ENCODE measurements at places on chromosomes 7 and 10.

DNA sequence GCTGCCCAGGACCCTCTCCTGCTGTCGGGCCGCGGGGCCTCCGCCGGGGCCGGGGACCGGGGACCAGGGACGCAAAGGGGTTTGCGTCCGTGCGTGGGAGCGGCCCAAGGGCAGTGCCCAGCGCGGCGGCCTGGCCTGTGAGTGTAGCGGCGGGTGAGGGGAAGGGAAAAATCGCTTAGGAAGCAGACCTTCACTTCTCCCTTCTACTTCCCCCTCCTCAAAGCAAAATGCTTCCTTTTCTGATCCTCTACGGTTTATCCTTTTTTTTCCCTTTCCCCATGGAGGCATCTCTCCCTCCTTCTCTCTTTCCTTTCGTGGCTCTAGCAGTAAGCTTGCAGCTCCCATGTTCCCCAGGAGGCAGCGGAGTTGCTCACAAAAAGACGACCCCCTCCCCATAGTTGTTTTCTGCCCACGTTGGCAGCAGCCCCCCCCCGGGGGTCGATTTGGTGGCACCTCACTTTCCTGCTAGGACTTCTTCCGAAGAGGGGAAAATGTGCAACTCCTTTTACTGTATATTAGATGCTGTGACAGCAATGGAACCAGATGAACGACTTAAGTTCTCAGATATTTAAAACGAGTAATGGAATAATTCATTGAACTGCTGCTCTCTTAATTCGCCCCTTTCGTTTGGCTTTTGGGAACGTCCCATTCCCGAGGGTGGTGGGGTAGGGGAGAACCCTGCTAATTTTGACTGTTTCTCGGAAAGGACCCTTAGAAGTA, 724 bp downstream of the CAPZA2 start:
- peak; percentile 14 for DNase-seq

- DNase-seq: peak; percentile 81
Observed at GRCh38 chr7:151351967-151352366, 10.4 kb downstream of the NUB1 start.

GRCh38 chr10:124510759-124511158, 49.1 kb downstream of the LHPP start:
- no peak for DNase-seq

DNA sequence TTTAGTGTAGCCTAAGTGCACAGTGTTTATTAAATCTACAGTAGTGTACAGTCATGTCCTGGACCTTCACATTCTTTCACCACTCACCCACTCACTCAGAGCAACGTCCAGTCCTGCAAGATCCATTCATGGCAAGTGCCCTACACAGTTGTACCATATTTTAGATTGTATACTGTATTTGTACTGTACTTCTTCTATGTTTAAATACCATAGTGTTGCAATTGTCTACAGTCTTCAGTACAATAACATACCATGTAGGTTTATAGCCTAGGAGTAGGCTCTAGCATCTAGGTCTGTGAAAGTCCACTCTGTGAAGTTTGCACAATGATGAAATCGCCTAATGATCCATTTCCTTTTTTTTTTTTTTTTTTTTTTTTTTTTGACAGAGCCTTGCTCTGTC, 12.0 kb downstream of the EEPD1 start:
- no peak for DNase-seq

DNA sequence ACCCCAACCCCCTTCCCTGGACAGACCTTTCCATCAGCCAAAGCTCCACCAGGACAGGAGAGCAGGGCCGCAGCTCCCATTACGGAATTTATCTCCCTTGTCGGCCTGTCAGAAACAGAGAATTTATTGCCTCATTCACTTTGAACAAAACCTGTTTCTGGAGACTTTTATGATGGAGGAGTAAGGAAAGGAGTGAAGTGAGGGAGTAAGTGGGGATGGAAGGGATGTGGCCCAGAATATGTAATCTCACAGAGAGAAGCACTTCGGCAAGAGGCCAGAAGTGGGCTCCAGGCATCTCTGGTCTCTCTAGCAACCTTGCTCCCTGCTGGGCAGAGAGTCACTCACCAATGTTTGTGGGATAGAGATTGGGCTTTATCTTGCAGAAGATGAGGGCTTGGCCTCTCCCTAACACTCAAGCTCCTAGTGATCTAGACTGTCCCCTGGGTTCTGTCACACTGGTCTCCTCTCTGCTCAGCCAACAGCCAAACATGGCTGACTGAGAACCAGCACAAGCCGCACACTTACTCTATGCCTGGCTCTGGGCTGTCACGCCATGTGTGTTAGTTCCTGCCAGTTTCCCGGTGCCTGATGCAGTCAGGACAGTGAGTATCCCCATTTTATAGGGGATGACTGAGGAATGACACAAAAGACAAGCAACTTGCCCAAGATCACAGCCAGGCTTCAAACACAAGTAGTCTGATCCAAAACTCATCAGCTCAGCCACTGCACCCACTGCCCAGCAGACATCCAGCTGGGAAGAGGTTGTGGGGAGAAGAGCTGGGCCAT, 149.4 kb upstream of the ZMIZ1 start:
- no peak for DNase-seq

- no peak for DNase-seq
Observed at GRCh38 chr7:70360557-70360956, 762.3 kb downstream of the AUTS2 start.

DNA sequence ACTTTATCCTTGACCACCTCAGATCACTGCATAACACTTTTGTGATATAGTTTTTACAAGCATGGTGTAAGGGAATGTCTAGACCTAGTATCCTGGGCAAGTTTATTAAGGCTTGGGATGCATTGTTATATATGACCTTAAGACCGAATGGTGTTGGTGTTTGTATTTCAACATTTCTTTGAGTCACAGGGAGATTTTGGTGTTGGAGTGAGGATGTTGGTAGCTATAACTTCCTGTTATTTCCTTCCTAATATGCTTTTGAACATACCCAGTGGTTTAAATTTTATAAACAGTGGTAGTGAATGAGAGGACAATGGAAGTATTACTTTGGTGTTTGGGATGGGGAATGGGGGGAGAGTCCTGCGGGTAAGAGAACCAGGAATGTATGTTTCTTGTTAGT, 2.6 kb downstream of the EXOC4 start:
- DNase-seq: no peak

- no peak for DNase-seq
Observed at GRCh38 chr10:88616250-88616977, 29.9 kb downstream of the LIPJ start.

- DNase-seq: no peak
Observed at GRCh38 chr7:117495308-117495707, 15.5 kb downstream of the CFTR start.

DNA sequence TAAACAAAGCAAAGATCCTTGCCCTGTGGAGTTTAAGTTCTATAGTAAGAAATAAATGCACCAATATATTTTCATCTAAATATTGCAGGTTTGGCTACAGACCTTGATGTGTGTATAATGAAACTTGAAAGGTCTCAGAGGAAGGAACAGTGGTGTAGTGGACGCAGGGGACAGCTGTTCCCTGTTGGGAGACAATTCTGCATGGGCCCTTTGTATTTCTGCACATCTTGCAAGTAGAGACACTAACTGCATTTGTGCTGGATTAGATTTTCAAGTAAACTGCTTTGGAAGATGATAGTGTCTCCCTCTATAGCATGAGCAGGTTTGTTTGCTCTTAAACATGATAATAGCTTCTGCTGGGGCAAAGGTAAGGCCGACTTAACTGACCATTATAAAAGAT, 57.5 kb upstream of the FAM133B start:
- DNase-seq: no peak

DNA sequence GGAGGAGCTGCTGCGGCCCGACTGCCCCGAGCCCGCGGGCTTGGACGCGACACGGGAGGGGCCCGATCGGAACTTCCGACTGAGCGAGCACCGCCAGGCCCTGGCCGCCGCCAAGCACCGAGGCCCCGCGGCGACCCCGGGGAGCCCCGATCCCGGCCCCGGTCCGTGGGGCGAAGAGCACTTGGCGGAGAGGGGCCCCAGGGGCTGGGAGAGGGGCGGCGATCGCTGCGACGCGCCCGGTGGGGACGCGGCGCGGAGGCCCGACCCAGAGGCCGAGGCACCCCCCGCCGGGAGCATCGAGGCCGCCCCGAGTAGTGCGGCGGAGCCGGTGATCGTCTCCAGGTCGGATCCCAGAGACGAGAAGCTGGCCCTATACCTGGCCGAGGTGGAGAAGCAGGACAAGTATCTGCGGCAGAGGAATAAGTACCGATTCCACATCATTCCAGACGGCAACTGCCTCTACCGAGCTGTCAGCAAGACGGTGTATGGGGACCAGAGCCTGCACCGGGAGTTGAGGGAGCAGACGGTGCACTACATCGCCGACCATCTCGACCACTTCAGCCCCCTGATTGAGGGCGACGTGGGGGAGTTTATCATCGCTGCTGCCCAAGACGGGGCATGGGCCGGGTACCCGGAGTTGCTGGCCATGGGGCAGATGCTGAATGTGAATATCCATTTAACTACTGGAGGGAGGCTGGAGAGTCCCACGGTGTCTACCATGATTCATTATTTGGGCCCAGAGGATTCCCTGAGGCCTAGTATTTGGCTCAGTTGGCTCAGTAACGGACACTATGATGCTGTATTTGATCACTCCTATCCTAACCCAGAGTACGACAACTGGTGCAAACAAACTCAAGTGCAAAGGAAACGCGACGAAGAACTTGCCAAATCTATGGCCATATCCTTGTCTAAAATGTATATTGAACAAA, 1.4 kb downstream of the OTUD1 start:
- DNase-seq: peak; percentile 19

DNA sequence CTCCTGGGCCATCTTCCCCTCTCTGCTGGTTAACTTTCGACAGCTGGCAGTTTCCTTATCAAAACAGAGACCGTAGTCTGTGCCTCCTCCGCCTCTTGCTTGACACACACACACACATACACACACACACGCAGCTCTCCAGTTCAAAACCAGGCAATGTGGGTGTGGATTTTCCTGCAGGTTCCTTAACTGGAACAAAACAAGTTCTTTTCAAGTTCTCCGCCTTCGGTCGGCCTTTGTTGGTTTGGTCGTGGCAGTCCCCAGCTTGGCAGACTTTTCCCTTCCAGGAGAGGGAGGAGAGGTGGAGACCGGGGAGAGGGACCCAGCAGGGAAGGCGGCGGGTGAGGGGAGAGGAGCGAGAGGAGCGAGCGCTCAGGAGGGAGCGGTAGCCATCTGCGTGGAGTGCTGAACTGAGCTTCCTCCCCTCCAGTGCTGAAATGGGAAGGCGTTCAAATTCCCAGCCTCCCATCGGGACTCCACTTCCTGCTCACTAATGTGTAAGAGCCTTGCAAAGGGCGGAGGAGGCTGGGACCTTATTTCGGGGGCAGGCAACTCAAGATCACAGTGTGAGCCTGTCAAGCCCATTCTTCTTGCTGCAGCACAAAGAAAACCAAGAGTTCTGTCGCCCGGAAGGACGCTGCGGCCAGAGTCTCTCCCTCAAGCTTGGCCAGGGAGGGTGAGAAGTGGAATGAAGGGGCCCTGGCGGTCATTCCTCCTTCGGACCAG, 120.6 kb downstream of the PRPF18 start:
- peak; percentile 6 for DNase-seq

DNA sequence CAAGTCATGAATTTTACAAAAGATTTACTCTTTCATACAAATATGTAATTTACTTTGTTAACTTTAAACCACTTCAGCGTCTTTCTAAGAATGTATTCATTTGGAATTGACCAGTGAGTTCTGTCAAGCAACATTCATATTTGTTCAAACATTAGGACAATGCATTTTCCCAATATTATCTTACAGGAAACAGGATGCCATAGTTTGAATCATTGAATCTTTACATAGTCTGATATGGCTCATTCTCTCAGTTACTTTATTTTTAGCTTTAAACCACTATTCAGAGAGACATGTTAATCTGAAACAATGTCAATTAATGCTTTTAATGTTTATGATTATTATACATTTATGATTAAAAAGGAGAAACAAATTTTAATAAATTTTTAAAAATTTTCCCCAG, 21.1 kb upstream of the MEOX2 start:
- no peak for DNase-seq

- DNase-seq: peak; percentile 11
Observed at GRCh38 chr7:88357294-88357693, 50.6 kb upstream of the STEAP4 start.

DNA sequence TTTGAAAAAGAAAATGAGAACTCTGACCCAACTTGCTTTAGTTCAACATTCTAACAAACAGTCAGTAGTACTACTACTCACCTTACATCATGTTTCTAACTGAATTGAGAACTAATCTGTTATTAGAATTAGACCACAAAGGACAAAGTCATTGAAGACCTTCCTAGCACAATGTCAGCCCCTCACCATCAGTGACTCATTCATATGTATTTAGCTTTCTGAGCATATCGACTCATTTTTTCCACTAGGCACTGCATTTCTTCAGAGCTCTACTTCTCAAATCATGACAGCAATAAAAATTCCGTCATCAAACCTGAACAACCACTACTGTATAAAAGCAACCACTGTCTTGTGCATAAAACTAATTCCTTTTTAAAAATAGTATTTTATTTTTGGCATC, 4.4 kb upstream of the LRRN3 start:
- no peak for DNase-seq

GRCh38 chr7:75879771-75880184, 944 bp downstream of the RHBDD2 start:
- DNase-seq: peak; percentile 72

- DNase-seq: no peak
Observed at GRCh38 chr10:95411635-95412034, 120.8 kb upstream of the PDLIM1 start.

DNA sequence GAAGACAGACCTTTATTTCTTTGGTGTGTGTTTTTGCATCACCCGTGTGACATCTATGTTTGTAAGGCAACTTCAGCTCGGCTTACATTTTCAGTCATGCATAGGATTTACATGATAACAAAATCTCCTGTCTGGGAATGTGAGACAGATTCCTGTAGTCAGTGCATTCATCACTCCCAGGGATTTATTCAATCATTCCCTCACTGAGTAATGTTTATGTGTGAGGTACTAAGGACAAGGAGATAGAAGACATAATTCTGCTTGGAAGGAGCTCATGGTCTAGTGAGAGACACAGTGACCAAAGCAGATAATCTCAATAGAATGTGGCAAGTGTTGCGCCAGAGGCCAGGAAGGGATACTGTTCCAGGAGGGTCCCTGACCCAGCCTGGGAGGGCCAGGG, 35.2 kb upstream of the BMPER start:
- no peak for DNase-seq

GRCh38 chr7:13290975-13291374, 603.5 kb downstream of the ARL4A start:
- DNase-seq: no peak

GRCh38 chr10:32746869-32747268, 211.2 kb downstream of the ITGB1 start:
- no peak for DNase-seq

DNA sequence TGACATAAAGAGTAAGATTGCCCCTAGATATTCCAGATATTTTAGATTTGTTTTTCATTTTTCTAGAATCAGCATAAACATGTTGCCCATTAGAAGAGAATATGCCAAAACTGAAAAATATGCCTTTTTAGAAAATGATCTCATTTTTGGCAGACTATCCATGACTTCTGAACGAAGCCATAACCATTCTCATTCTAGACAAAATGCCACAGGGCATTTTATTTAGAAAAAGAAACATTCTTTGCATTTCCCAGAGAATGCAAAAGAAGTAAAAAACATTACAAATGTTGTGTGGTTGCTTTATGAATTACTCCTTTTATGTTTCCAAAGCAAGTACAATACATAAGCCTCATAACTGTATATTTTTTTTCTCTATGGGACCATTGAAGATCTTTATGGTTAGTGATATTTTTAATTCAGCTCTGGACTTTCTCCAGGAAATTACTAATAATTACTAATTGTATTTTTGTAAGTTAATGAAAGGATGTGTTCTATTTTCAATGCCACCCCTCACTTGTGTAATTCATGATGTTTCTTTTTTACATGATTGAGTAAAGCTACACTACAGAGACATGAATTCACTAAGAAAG, 109.6 kb upstream of the SEM1 start:
- no peak for DNase-seq

Data from CD4-positive, alpha-beta T cell treated with Interleukin-10 for 1 hour (primary cell).